ENCODE measurements at places on chromosomes 16 and 17. TPM values are rescaled to one million over a fixed set of nuclear protein-coding genes. Genes with fewer than 3 reads are reported as not detected.

GRCh38 chr16:49547448-49547847 is 173.8 kb downstream of the C16orf78 start:
- no peak for DNase-seq

DNA sequence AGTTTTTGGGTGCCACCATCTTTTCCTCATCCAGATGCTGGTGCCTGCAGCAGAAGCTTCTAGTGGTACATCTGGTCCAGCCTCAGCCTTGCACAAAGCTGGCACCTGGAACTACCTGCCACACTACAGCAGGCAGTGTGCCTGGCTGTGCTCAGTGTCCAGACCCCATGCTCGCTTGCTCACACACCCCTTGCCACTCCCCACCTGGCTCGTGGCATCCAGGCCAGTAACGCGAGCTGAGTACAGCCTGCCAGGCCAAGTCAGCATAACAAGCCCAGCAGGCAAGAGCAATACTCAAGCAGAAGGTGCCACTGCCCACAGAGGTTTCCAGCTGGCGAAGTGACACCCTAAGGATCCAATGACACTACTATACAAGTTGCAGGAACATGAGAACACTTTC is 29.7 kb upstream of the KIF2B start:
- DNase-seq = no peak

Gene MNT
- total RNA-seq = 11.6 TPM

Gene VAT1L
- 59.3 TPM for total RNA-seq

Gene ADAT1
- 69.9 TPM for total RNA-seq

Gene KRT12
- total RNA-seq = not detected

- no peak for DNase-seq
These were observed 1.4 kb downstream of the NT5M start for GRCh38 chr17:17304521-17304985.

DNA sequence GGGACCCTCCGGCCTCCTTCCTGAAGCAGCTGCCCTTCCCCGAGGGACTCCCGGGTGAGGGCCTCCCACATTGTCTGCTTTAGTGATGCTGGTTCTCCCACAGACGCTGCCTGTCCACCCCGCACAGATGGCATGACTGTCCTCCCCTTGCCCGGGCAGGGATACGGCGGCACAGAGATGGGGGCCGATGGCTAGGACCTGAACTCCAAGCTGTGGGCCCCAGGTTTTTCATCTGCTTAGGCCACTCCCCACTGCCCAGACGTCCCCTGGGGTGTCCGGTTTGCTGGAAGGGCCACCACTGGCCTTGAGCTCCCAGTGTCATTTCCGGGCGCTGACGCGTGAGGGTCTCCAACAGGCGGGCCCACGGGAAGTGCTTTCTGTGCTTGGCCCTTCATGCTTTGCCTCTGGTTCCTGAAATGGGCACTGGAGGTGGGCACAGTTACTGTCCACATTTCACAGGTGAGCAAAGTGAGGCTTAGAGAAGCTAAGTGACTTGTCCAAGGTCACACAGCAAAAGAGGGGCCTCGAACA is 87.4 kb upstream of the CBX4 start:
- no peak for DNase-seq

DNA sequence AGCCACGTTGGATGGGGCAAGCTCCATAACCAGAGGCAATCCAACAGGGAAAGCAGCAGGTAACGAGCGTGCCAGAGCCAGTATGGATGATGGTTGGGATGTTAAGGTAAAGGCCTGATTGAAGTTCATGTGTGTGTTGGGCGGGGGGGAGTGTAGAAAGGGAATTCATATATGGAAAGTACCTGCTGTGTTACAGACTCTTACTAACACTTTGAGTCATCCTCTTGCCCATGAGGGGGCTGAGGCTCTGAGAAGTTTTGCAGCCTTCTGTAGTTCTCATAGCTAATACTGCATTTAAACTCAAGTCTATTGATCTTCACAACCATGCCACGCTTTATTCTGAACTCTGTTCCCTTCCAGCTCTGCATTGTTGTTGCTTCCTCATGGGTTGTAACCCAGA is 28.5 kb downstream of the SYCE1L start:
- no peak for DNase-seq

DNA sequence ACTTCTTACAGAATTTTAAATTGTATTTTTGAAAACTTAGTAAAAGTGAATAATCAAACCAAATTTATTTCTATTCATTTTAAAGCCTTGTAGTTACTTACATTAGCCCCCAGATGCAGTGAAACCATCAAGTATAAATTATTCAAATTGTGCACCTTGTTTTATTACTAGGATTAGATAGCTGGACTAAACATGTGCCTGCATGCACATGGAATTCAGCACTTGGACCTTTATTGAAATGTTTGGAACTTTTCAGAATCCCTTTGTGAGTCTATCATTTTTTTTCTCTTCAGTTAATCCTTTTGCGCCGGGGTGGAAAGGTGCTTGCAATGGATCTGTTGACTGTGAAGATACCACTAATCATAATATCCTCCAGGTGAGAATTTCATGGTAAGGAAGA is 4.7 kb downstream of the ZPBP2 start:
- DNase-seq = peak; percentile 16

Gene TOX3
- total RNA-seq = not detected

Gene SOX15
- total RNA-seq = under 0.01 TPM

- peak; percentile 64 for DNase-seq
These were observed 32.6 kb downstream of the FA2H start for GRCh38 chr16:74742051-74742481.

DNA sequence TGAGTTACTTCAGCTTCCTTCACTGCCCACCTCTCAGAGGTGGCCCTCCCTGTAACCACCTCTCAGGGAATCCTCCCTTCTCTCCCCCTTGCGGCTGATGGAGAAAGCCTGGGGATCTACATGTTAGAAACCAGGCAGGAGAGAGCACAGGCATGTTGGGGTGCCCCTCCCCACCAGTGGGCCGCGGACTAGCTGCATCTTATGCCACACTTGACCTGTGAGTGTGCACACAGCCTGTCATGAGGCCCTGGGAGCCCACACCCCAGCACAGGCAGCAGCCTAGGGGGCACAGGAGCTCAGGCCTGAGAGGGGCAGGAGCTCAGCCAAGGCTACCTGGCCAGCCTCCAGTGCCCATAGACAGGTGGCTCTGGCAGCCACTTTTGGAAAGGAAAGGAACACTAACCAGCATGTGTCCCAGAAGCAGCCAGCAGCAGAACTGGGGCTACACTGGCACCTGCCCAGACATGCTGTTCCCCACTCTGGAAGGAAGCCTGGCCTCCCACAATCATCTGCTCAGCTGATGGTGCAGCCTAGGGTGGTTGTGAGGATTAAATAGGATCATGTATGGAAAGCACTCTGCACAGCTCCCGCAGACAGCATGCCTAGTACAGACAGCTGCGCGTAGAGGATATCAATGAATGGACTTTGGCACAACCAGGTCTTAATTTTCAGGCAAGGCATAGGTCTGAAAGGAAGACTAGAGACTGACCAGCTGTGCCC is 60.5 kb downstream of the TMEM132E start:
- no peak for DNase-seq

Gene TM4SF5
- total RNA-seq = not detected

- DNase-seq = no peak
These were observed 104.7 kb upstream of the TMEM132E start for GRCh38 chr17:34474706-34475105.

Gene CRHR1
- total RNA-seq = not detected

- no peak for DNase-seq
These were observed 2.1 kb downstream of the HERPUD1 start for GRCh38 chr16:56933828-56934598.

GRCh38 chr17:21387616-21388015 is 11.5 kb downstream of the KCNJ12 start:
- no peak for DNase-seq

GRCh38 chr16:83418565-83418964 is 389.2 kb upstream of the HSBP1 start:
- no peak for DNase-seq

GRCh38 chr17:43900858-43901754 is 6.2 kb downstream of the MPP2 start:
- DNase-seq = no peak

Gene CD79B
- not detected for total RNA-seq

Data from fibroblast of villous mesenchyme (primary cell).